OCI-LY7 (cell line): ENCODE measurements at places on chromosomes 1 and 21. TPM values are rescaled to one million over a fixed set of nuclear protein-coding genes. Genes with fewer than 3 reads are reported as not detected.

Gene MAPKAPK2
- 39.9 and 46.5 TPM in 2 replicates for total RNA-seq

Gene KRTAP19-1
- not detected in 2 replicates for total RNA-seq

Gene EPHA10
- total RNA-seq, result not detected in 2 replicates

Gene COL16A1
- total RNA-seq, result not detected in 2 replicates

Gene PGLYRP4
- total RNA-seq, result not detected in 2 replicates

Gene HTR6
- not detected in 2 replicates for total RNA-seq

Gene GIPC2
- not detected in 2 replicates for total RNA-seq

Gene PALMD
- total RNA-seq, result not detected in 2 replicates

Gene OPRD1
- not detected in 2 replicates for total RNA-seq

Gene TMPRSS2
- not detected in 2 replicates for total RNA-seq

Gene GCSAML
- not detected in 2 replicates for total RNA-seq

Gene TMED5
- 49.1 and 49.2 TPM in 2 replicates for total RNA-seq

Gene AHCYL1
- 45.5 and 52.8 TPM in 2 replicates for total RNA-seq

Gene RIPPLY3
- not detected in 2 replicates for total RNA-seq

Gene ZYG11A
- not detected in 2 replicates for total RNA-seq

Gene LRRC71
- total RNA-seq, result not detected in 2 replicates

Gene MAP3K7CL
- 13.0 TPM in 2 replicates for total RNA-seq

Gene RASSF5
- 25.7 and 30.0 TPM in 2 replicates for total RNA-seq

Gene DENND2D
- total RNA-seq, result 9.8 and 13.5 TPM in 2 replicates

Gene THEMIS2
- 15.4 and 20.3 TPM in 2 replicates for total RNA-seq

Gene MSH4
- total RNA-seq, result 0.65 and 0.80 TPM in 2 replicates

Gene EXOC8
- 17.4 and 18.6 TPM in 2 replicates for total RNA-seq

Gene OR2L13
- total RNA-seq, result not detected in 2 replicates

Gene DCDC2B
- total RNA-seq, result 0.26 and 0.29 TPM in 2 replicates

Gene SMPDL3B
- not detected in 2 replicates for total RNA-seq

Gene RPE65
- total RNA-seq, result not detected in 2 replicates

Gene PADI3
- total RNA-seq, result not detected in 2 replicates

Gene KIF1B
- total RNA-seq, result 3.9 and 4.8 TPM in 2 replicates

Gene EFHD2
- total RNA-seq, result 38.3 and 42.0 TPM in 2 replicates

Gene ALPL
- total RNA-seq, result not detected in 2 replicates

Gene VSIG8
- not detected in 2 replicates for total RNA-seq

Gene MPZ
- 9.0 and 10.8 TPM in 2 replicates for total RNA-seq

Gene F3
- total RNA-seq, result 0.20 TPM in 1 of 2 replicates, not detected in the other

Gene LCE2A
- total RNA-seq, result not detected in 2 replicates

Gene LMOD1
- not detected in 2 replicates for total RNA-seq

Gene OPTC
- not detected in 2 replicates for total RNA-seq

Gene SMIM1
- 3.9 and 4.3 TPM in 2 replicates for total RNA-seq

Gene TSACC
- 1.9 and 2.0 TPM in 2 replicates for total RNA-seq

Gene S100A7A
- not detected in 2 replicates for total RNA-seq

Gene PDZK1
- total RNA-seq, result 0.23 TPM in 1 of 2 replicates, not detected in the other

Gene PLEKHG5
- 1.7 and 2.4 TPM in 2 replicates for total RNA-seq

Gene CRB1
- total RNA-seq, result not detected in 2 replicates

Gene ARTN
- 1.2 and 1.8 TPM in 2 replicates for total RNA-seq

Gene RUNX1
- 40.8 and 44.6 TPM in 2 replicates for total RNA-seq

Gene STYXL2
- total RNA-seq, result not detected in 2 replicates

Gene SYT14
- total RNA-seq, result not detected in 2 replicates

Gene CGN
- 5.5 TPM in 2 replicates for total RNA-seq

Gene PPT1
- total RNA-seq, result 66.5 and 75.4 TPM in 2 replicates

Gene PKLR
- 0.18 and 0.51 TPM in 2 replicates for total RNA-seq

Gene PARS2
- 5.3 and 6.7 TPM in 2 replicates for total RNA-seq

Gene B3GALT5
- total RNA-seq, result not detected in 2 replicates

Gene VAV3
- 5.1 and 8.3 TPM in 2 replicates for total RNA-seq

Gene OR2L5
- total RNA-seq, result not detected in 2 replicates

Gene RUNX3
- 39.5 and 41.1 TPM in 2 replicates for total RNA-seq

Gene FCRLB
- 3.3 and 3.8 TPM in 2 replicates for total RNA-seq

Gene LDLRAD1
- total RNA-seq, result not detected in 2 replicates

Gene NTMT2
- not detected in 2 replicates for total RNA-seq
